K562 (cell line): ENCODE measurements at places on chromosomes 7 and 10. TPM values are rescaled to one million over a fixed set of nuclear protein-coding genes. Genes with fewer than 3 reads are reported as not detected.

GRCh38 chr7:133504825-133505224, 251.9 kb downstream of the EXOC4 start:
- no peaks in the 10 kb centered on the region for H3K27me3 ChIP-seq
- H3K27ac ChIP-seq: no peak overlapping the region
- H3K4me1 ChIP-seq: no peaks in the 10 kb centered on the region
- H3K36me3 ChIP-seq: no peaks in the 10 kb centered on the region
- no peak overlapping the region for H3K4me3 ChIP-seq
- no peak for DNase-seq

- H3K27me3 ChIP-seq: peaks cover 83% of the 10 kb centered on the region
- H3K36me3 ChIP-seq: no peaks in the 10 kb centered on the region
- DNase-seq: no peak
- no peaks in the 10 kb centered on the region for H3K4me1 ChIP-seq
These were observed 175.3 kb upstream of the RHEB start for GRCh38 chr7:151694828-151695580.

The TRRAP gene
- 44.2 and 47.2 TPM in 2 replicates for total RNA-seq

DNA sequence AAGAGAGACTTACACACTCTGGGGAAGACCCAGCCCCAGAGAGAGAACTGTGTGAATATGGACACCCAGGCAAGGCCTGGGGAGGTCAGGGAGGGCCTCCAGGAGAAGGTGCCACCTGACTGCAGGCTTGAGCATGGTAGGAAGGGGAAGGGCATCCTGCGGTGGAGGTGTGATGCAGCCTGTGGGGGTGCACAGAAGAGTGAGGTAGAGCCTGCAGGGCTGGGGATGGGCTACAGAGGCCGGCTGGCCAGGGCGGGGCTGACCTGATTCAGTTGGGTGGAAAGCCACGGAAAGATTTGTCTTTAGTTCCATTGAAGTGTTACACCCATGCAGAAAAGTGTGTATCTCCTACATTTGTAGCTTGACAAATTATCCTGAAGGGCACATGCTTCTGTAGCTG, 47.6 kb downstream of the ZMIZ1 start:
- H3K4me3 ChIP-seq: no peak overlapping the region
- peaks cover 26% of the 10 kb centered on the region; the same call in 1 of the 3 replicates for H3K36me3 ChIP-seq
- no peak for DNase-seq
- no peak overlapping the region for H3K27ac ChIP-seq

- H3K27me3 ChIP-seq: peaks cover 4% of the 10 kb centered on the region
- H3K36me3 ChIP-seq: no peaks in the 10 kb centered on the region
- H3K27ac ChIP-seq: no peak overlapping the region
- no peak for DNase-seq
- no peak overlapping the region for H3K4me3 ChIP-seq
- no peaks in the 10 kb centered on the region for H3K4me1 ChIP-seq
These were observed 136.4 kb downstream of the RPS24 start for GRCh38 chr10:78170026-78170475.

The CPEB3 gene
- 1.1 and 1.2 TPM in 2 replicates for total RNA-seq

The CAMK1D gene
- 0.09 and 0.24 TPM in 2 replicates for total RNA-seq

DNA sequence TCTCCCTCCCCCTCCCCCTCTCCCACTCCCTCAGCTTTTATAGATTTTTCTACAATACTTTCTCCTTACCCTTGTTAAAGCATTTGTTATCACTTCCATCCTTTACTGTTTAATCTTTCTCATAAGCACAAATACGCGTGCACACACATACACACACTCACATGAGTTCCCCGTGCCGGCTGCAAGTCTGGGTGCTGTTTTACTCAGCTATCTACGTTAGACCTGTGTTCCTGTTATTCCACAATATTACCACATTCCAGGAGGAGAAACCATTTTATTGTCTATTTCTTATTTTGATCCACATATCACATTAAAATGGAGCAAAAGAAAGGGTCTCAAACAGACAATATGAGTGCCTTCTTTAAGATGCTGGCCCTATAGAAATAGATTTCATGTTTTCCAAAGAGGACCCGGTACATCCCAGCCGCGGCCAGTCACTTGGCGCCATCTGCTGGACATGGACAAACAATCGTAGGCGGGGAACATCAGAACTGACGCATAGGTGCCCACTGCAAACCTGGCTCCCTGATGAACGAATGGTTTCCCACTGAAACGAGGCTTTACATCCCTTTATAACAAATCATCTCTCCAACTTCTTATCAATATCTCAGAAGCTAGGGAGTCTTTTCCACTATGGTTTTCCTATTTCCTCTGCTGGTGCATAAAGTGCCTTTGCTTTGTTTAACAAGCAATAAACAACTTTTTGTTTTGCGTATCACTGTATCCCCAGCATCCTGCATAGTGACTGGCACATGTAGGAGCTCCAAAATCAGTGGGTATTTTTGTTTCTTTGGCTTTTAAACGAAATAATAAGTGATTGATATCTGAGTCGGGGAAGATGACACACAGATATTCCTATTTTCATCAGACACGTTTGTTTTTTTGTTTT, 25.2 kb upstream of the OPTN start:
- no peak overlapping the region for H3K27ac ChIP-seq
- H3K4me3 ChIP-seq: no peak overlapping the region
- H3K36me3 ChIP-seq: no peaks in the 10 kb centered on the region
- no peaks in the 10 kb centered on the region for H3K4me1 ChIP-seq
- peak; percentile 71 for DNase-seq

The RBP3 gene
- total RNA-seq: not detected in 2 replicates

GRCh38 chr10:81820418-81820817, 54.6 kb upstream of the NRG3 start:
- H3K4me3 ChIP-seq: no peak overlapping the region
- H3K36me3 ChIP-seq: no peaks in the 10 kb centered on the region
- H3K27me3 ChIP-seq: no peaks in the 10 kb centered on the region
- no peaks in the 10 kb centered on the region for H3K4me1 ChIP-seq

DNA sequence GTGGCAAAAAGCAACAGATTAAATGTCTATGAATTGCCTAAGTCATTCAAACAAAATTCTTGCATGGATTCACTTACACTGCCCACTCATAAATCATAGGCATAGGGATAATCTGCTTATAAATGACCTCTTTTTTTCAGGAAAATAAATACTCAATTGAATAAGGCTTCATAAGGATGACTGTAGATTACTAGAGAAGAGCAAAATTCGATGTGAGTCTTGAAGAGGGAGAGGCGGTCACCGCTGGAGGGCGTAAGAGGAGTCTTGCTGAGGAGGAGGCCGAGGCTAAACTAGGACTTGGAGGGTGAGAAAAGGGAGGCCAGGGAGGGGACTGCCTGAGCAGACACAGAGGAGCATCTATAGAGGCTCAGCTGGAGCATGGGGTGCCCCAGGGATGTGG, 135.4 kb upstream of the RSU1 start:
- H3K27me3 ChIP-seq: no peaks in the 10 kb centered on the region
- H3K27ac ChIP-seq: no peak overlapping the region
- H3K4me3 ChIP-seq: no peak overlapping the region
- peak; percentile 44 for DNase-seq

DNA sequence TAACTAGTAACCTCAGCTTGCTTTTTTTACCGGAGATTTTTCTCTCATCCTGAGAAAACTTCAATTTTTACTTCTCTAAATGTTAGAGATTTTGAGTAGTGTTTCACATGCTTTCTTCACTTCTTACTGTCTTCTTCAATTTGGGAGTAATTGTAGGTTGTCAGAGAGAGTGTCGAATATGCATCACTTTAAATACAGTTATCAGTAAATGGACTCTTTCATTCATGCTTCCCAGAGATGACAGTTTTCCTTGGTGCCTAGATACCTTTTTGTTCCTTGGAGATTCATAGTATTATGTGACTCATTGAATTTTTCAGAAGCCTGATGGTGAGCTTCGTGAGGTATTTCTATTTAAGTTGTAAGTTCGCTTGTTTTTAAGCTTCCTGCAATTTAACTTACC, 169.7 kb downstream of the ADK start:
- H3K36me3 ChIP-seq: peaks cover 2% of the 10 kb centered on the region; the same call in 1 of the 3 replicates
- H3K27ac ChIP-seq: no peak overlapping the region
- DNase-seq: no peak
- H3K4me1 ChIP-seq: no peaks in the 10 kb centered on the region
- H3K27me3 ChIP-seq: no peaks in the 10 kb centered on the region

The ACSL5 gene
- total RNA-seq: 0.47 and 0.51 TPM in 2 replicates

DNA sequence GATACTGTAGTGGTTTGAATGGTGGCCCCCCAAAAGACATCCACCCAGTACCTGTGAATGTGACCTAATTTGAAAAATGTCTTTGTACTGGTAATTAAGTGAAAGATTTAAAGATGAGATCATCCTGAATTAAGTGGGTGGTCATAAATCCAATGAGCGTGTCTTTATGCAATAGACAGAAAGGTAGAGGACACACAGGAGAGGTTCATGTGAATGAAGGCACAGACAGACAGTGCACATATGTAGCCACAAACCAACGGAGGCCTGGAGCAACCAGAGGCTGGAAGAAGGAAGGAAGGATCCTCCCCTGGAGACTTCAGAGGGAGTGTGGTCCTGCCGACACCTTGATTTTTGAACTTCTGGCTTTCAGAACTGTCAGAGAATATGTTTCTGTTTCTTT, 160.3 kb downstream of the CNTNAP2 start:
- H3K27ac ChIP-seq: no peak overlapping the region
- H3K4me3 ChIP-seq: no peak overlapping the region
- DNase-seq: no peak
- H3K36me3 ChIP-seq: no peaks in the 10 kb centered on the region

DNA sequence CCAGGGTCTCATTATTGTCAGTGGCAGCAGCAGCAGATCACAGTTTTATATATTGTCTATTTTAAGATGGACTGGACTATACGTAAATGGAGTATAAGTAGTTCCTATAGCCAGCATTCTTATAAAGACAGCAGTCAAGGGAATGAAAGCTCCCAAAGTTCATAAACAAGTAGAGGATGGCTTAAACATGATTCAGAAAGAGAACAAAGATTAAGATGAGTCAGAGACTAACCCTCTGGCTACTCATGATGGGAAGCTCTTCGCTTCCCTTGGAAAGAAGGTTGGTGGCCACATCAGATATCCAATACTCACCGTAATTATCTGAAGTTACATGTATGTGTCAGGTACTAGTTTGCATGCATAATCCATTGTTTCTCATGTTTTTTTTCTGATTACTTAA, 277.0 kb downstream of the INHBA start:
- H3K27me3 ChIP-seq: no peaks in the 10 kb centered on the region
- H3K4me1 ChIP-seq: no peaks in the 10 kb centered on the region
- H3K4me3 ChIP-seq: no peak overlapping the region
- DNase-seq: no peak
- H3K27ac ChIP-seq: no peak overlapping the region

The ADAMTS14 gene
- 30.4 and 31.7 TPM in 2 replicates for total RNA-seq
